Stimulated activated CD8-positive, alpha-beta memory T cell treated with anti-CD3 and anti-CD28 coated beads, Interleukin-7, amount 100 ng/mL, for 1 hour (primary cell): ENCODE measurements at places on chromosomes 12 and 14.

GRCh38 chr14:69093631-69094421, 59.1 kb downstream of the DCAF5 start:
- DNase-seq = no peak

DNA sequence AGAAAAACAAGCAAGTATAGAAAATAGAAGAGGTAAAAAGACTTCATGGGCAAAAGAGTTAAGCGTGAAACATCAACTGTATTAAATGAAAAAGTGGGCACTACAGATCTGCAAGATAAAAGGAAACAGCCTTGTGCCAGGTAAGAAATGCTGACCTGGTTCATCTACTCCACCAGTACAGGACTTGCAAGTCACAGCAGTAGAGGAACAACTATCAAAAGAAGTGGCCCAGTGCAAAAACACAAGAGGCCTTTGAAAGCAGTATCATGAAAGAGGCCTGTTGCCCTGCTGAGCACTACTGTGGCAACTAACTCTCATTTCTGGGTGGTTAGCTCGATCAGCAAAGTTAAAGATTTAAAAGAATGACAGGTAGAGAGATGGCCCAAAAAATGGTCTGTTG, 10.5 kb downstream of the DHRS7 start:
- DNase-seq = no peak

- no peak for DNase-seq
These were observed 1915.0 kb upstream of the FLRT2 start for GRCh38 chr14:83614956-83615355.

DNA sequence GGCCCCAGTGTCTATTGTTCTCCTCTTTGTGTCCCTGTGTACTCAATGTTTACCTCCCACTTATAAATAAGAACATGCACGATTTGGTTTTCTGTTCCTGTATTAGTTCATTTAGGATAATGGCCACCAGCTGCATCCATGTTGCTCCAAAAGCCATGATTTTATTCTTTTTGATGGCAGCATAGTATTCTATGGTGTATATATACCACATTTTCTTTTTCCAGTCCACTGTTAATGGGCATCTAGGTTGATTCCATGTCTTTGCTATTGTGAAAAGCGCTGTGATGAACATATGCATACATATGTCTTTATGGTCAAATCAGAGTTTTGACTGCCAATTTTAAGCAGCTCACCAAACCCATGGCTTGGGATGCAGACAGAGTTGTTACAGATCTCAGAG, 17.2 kb upstream of the ANP32D start:
- no peak for DNase-seq

GRCh38 chr12:6323340-6323994, 13.0 kb downstream of the PLEKHG6 start:
- no peak for DNase-seq
